ENCODE measurements at places on chromosomes 6 and 20.
A peak's percentile ranks its signal among the peaks of the same experiment; 100 is the strongest.

DNA sequence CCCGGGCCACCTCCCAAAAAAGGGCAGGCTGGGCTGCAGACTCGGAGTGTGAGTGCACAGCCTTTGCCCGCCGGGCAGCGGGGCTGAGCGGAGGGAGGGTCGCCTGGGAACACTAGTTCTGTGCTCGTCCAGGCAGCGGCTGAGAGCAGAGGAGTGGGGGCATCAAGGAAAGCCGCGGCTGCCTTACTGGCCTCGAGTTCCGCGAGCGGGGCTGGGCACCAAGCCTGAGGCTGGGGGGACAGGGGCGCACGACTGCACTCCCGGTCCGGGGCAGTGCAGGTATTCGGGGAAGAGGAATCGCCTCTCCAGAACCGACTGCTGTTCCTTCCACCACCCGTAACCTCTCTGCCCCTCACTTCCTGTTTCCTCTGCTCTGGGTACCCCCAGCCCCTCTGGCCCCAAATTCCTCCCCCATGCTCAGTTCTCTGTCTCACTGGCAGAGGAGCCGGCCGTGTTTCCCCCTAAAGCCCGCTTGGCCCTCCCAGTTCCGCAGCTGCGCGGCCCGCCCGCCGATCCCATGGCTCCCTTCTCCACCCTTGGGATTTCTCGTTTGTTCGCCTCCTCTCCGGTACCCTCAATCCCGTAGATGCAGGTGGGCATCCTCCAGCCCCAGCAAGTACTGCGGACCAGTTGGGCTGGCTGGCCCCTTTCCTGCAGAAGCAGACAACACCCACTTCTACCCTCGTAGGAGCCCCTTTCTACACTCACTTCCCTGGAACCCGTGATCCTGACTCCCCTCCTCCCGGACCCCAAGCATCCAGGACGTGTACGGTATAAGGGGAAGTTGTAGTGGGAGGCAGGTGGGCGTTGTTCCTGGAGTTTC is 5.1 kb downstream of the RING1 start:
- no peak for DNase-seq

- no peak for DNase-seq
Measured at GRCh38 chr6:148736774-148737412, 9.9 kb upstream of the UST start.

- DNase-seq, result peak; percentile 98
Measured at GRCh38 chr20:8454137-8454712, 322.2 kb downstream of the PLCB1 start.

- no peak for DNase-seq
Measured at GRCh38 chr6:159692303-159693127, 526 bp downstream of the SOD2 start.

DNA sequence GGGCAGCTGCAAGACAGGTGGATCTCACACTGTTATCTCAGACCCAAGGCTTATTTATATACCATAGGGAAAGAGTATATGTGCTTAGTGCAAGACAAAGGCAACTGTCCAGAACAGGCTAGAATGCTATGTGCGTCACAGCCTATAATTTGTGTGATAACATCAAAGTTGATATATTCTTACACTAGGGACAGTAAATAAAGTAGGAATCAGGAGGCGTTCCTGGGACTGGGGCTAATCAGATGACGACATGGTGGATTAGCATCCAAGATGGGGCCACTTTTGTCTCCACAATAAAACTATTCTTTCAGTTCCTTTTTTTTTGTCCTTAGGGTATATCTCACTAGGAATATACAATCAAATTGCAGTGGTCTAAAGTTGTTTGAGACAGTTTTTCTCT is 54.9 kb upstream of the IER3 start:
- no peak for DNase-seq
